CD4-positive, alpha-beta T cell treated with Interleukin-4 for 4 hours (primary cell): ENCODE measurements at places on chromosomes 12 and 14.

DNA sequence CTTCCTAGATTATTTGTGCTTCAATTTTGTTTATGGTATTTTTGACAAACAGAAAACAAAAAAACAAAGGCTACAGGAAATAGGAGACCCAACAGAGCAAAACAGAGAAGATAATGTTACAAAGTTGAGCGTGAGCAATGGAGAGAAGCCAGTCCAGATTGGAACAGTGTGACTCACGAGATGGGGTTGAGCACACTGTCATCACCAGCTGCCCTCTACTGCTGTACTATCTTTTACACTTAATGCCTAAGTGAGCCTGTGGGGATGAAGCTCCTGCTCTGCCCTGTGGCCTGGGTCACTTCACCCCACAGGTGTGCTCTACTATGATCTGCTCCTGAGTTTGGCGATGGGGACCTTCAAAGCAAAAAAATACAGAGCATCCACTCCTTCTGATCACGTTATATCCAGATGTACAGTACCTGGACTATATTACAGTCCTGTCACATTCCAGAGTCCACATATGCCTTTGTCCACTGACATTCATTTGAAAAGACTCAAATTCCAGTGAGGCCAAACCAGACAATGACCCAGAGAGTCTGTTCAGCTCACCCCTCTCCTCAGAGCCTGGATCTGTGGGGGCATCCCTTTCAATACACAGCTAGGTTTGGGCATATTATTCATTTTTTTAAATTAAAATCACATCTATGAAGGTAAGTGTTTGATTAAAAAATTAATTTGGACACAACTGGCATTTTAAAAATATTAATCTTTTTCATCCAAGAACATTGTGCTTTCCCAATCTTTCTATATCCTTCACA, 4.4 kb downstream of the IPO8 start:
- no peak for DNase-seq

- DNase-seq: no peak
These were observed 3.1 kb upstream of the RIC8B start for GRCh38 chr12:106771425-106771824.

DNA sequence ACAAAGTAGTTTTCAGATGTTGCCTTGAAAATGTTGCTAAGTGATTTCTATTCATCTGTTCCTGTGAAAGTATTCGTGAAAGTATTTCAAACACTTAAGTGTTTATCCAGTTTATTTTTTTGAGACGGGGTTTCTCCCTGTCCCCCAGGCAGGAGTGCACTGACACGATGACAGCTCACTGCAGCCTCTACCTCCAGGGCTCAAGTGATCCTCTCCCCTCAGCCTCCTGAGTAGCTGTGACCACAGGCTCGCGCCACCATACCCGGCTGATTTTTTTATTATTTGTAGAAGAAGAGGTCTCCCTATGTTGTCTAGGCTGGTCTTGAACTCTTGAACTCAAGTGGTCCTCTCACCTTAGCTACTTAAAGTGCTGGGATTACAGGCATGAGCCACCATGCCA, 1.7 kb downstream of the ZDHHC17 start:
- no peak for DNase-seq

DNA sequence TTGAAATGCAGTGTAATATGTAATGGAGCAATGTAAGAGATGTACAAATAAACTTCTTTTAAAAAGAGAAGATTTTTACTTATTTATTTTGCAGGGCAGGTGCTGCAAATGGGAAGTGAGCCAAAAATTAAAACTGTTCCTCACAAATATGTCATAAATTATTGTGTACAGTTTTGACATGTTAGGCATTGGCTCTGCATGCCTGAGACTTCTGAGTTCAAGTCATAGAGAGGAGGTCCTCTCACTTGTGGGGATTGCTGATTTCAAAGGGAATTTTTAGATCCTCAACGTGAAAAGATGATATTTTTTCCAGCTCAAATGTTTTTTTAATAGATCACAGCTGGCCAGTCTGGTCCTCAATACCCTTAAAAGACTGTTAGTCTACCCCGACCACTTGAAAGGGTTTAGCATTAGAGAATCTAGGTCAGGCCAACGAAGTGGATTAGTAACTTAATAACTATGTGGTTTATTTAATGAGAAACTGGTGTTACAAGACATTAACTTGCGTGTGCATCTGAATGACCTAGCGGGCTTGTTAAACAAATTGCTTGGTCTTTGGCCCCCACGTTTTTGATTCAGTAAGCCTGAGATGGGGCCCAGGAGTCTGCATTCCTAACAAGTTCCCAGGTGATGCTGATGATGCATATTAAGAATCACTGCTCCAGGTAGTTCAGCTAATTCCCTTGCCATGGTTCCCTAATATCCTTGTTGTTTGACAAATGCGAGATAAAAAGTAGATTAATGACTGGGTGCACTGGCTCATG, 30.9 kb upstream of the WDR89 start:
- no peak for DNase-seq

- peak; percentile 8 for DNase-seq
These were observed 8.5 kb downstream of the CRACR2A start for GRCh38 chr12:3744229-3744901.

GRCh38 chr14:102965282-102965681, 42.8 kb downstream of the AMN start:
- no peak for DNase-seq

DNA sequence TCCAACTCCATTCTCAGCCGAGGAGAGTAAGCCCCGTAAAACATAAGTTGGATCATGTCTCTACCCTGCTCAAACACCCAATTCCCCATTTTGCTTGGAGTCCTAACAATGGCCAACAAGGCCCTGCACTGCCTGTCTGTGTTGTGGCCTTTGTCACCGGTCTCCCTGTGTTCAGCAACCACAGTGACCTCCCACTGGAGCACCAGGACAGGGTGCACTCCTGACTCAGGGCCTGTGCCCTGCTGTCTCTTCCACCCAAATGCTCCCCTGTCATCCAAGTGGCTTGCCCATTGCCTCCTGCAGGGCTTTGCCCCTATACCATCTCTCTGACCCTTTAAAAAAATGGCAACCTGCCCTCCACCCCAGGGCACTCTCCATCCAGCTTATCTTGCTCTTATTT, 4.4 kb upstream of the KRT85 start:
- DNase-seq: no peak

DNA sequence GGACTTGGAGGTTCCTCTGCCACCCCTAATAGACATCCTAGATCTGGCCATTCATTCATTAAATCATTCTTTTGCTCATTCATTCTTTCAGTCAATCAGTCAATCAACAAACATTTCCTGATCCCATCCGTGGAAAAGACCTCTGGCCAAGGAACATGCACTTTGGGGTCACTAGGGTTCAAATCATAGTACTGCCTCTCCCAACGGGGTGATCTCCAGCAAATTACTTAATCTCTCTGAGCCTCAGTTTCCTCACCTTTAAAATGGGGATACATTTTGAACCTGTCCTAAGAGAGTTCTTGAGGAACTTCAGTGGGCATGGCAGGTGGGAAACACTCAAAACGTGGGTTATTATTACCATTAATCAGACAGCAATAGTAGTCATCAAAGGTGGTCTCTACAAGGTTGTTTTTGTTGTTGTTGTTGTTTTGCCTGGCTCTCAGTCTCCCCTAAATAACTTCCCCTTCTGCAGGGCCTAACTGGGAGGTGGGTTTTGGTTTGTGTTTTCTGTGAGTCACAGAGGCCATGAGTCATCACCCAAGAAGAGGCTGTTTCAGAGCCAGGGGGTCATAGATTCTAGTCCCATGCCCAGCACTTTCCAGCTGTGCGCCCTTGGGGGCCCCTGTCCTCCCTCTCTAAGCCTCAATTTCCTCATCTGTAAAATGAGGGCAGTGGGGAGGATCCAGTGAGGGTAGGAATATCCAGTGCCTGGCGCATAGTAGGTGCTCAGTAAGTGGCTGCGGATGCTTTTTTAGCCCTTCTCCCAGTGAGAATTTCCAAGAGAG, 16.9 kb upstream of the FAM222A start:
- no peak for DNase-seq

DNA sequence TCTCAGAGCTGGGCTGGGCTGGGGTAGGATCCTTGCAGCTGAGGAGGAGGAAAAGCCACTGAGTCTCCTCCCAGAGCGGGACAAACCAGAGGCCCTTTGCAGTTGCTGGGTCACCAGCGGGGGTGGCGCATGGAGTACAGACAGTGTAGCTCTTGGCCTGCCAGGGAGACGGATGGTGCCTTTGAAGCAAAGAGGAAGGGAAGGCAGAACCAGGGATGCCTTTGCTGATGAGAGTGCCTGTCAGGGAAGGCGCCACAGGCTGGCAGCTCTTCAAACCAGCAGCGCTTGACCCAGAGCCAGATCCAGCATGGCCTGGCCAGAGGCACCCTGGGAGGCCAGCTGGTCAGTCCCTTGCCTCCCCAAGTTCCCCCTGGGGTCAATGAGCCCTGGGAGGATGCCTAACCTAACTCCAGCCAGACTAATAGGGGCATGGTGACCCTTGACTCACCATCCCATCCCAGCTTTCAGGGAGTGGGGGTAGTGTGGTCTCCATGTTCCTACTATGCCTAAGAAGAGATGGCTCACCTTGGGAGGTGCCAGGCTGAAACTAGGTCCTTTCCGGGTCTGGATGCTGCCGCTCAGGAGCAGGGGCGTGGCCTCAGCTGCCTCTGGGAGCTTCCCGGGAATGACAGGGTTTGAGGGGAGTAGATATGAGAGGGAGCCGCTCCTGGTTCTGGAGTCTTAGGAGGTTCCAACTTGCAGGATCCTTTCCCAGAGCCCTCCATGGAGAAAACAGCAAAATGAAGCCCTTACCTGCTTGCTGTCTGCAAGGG, 19.8 kb downstream of the VASH1 start:
- DNase-seq: no peak

GRCh38 chr12:6213969-6214368, 13.8 kb downstream of the CD9 start:
- DNase-seq: no peak

- DNase-seq: no peak
These were observed 472.8 kb downstream of the RGS6 start for GRCh38 chr14:72404998-72405397.

- no peak for DNase-seq
These were observed 550 bp upstream of the RESF1 start for GRCh38 chr12:31958569-31959160.
